ENCODE measurements at places on chromosomes 7 and 10.

DNA sequence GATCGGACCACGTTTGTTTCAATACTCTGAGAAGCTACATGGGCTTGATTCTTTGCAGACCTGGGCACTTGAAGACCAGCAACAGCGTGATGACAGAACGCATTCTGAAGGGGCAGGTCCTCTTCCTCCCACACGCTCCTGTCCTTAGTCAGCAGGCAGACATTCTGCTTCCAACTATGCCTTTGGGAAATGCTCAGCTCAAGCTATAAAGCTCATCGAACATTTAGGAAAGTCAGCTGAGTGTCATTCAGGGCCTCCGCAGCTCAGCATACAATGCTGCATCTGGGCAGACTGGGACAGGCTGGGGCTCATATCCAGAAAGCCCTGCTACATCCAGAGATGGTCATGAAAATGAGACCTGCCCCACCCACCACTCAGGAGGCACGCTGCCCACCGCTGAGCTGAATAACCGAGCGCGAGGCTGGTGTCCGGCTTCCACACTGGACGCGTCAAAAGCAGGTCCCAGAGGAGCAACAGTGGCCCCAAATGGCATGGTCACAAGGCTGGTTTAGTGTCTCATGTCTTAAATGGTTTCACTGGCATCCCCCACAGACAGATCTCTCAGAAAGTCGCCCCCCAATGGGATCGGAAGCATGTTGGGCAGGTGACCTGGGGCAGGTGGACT, 274.0 kb downstream of the DNAJB6 start:
- no peak for DNase-seq

GRCh38 chr7:51340936-51341335, 24.3 kb upstream of the COBL start:
- DNase-seq = no peak

DNA sequence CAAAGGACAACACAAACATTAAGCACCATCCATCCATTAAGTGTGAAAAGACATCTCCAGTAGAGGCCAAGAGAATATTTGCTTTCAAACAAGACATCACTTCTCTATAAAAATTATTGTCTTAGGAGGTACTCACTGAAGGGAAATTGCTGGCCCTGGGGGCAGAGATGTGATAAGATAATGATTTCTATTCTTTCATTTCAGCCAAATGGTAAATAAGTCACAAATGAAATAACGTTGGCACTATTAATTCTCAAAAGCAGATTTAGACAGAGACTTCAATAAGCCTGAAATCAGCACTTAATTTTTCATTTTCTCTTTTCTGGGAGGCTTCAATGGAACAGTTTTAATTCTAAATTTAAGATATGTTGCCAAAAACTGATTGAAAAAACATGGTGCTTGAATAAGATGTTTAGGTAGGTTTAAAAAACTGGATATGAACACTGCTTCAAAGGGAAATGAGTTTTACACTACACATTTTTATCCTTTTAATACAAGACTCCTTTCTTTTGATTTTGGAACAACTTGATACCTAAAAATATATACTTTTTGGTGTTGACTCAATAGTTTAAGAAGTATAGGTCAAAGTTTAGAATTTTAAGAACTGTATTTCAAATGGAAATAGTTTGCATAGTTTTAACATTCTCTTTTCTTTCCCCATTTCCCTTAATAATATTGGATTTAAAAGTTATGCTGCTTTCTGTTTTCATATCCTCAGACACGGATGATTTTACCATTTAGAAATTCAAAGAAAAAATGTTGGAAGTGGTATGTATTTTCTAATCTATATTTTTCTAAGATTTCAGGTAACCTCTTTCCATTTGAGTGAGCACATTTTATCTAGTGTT, 204.0 kb downstream of the AHR start:
- DNase-seq = no peak

- no peak for DNase-seq
Observed at GRCh38 chr10:78856421-78856820, 212.3 kb upstream of the ZMIZ1 start.

- no peak for DNase-seq
Observed at GRCh38 chr10:131885391-131886165, 15.2 kb upstream of the PPP2R2D start.

DNA sequence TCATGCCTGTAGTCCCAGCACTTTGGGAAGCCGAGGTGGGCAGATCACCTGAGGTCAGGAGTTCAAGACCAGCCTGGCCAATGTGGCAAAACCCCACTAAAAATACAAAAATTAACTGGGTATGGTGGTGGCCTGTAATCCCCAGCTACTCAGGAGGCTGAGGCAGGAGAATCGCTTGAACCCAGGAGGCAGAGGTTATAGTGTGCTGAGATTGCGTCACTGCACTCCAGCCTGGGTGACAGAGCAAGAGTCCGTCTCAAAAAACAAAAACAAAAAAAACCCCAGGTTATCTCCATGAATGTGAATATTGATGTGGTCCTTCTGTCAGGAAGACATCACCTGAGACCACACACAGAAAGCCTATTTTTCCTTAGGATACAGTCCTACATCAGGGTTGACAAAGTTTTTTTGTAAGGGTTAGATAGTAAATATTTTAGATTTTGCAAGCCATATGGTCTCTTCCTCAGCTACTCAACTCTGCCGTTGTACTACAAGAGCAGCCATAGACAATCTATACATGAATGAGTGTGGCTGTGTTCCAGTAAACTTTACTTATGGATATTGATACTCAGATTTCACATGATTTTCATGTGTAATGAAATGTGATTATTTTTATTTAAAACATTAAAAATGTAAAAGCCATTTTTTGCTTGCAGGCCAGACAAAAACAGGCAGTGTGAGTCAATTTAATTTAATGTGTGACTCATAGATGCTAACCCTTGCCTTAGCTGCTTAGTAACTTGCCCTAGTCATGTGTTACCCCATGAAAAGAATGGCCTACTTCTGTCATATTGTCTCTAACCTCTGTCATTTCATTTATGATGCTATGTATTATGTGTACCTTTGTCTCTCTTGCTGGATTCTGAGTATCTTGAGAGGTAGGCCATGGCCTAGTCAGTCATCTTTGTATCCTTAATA, 78.1 kb downstream of the TPST1 start:
- DNase-seq = no peak

GRCh38 chr10:29773675-29774091, 138.9 kb upstream of the SVIL start:
- DNase-seq = no peak

- no peak for DNase-seq
Observed at GRCh38 chr10:131972474-131973071, 9.2 kb downstream of the BNIP3 start.

DNA sequence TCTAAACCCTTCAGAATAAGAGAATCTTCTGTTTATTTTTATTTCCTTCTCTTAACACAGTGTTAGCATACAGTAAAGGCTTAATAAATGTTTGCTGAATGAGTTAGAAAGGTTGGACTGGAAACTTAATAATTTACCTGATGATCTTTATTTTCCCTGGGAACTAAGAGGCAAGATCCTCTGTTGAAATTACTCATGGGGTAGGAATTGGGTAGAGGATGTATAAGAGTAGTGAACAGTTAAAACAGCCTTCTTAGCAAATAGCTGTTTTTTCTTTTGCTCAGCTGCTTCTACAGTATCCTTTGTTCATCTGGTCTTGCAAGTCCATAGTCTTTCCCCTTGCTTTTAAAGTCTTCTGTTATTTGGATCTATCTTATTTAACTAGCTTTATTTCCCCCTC, 80.0 kb downstream of the AKAP9 start:
- no peak for DNase-seq

- DNase-seq = no peak
Observed at GRCh38 chr7:24943096-24943948, 36.7 kb downstream of the OSBPL3 start.

- no peak for DNase-seq
Observed at GRCh38 chr7:17411922-17412321, 113.5 kb downstream of the AHR start.

DNA sequence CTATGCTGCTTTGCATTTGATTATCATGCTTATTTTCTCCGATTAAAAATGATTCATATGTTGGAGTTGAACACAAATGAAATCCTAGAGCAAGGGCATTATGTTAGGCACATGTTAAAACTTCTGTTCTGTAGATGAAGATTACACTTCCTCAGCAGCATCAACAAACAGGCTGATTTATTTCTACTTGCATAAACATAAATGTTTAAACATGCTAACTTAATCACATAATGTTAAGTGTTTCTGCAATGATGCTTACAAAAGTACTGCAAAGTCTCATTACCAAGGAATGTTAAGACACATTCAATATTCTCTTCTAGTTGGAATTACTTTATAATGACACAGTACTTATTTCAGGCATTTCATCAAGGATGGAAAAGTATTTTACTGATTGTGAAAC, 770.8 kb downstream of the ANKRD7 start:
- DNase-seq = no peak

GRCh38 chr7:152859781-152860191, 100.2 kb downstream of the ACTR3B start:
- no peak for DNase-seq

DNA sequence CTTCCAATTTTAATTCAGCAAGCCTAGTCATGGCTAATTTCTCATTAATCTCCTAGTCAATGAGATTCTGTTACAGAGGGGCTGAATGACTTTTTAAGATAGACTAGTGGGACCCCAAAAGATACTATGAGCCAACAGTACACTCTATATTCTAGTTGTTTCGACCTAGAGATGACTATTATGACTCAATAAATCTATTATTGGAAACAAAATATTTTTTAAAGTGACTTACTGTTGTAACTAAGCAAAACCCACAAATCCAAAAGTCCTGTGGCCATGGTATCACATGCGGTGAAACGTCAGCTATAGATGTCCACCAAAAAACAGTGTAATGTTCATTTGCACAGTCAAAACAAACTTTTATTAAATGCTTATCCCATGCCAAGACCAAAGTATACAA, 95.3 kb upstream of the ADO start:
- DNase-seq = no peak

DNA sequence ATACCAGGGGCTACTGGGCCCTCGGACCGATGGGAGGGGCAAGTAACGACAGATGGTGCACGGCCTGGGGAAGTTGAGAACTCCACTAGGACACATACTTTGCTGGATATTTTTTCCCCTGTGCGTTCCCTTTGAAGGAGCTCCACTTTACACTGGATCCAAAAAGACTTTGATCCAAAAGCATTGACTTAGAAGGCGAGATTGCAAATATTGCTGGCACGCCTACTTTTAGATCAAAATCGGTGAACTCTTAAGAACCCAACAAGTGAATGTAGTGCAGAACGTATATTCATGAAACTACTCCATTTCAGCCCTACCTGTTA, 436 bp upstream of the SLC25A13 start:
- DNase-seq = no peak

DNA sequence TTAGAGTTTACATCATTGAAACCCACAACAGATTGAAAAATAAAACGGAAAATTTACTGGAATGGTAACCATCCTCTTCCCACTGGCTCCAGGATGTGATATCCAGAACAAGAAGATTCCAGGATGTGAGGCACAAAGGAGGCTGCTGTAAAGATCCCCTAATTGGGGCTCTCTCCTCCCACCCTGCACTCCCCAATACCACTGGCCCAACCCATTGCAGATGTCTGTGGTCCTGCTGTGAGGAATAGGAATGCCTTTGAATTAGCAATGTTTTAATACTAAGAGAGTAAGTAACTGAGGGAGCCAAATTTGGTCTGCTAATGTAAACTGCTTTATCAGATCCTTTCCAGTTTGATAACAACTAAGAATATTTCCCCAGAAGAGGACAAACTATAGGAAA, 225.9 kb upstream of the INHBA start:
- no peak for DNase-seq
